ENCODE measurements at places on chromosomes 7 and 10. TPM values are rescaled to one million over a fixed set of nuclear protein-coding genes. Genes with fewer than 3 reads are reported as not detected.
A peak's percentile ranks its signal among the peaks of the same experiment; 100 is the strongest.

The LIPN gene
- total RNA-seq: not detected

The SPDYE6 gene
- not detected for total RNA-seq

The CHST12 gene
- total RNA-seq: 12.0 TPM

The HOXA2 gene
- total RNA-seq: not detected

The TAS2R41 gene
- 2.9 TPM for total RNA-seq

The GALNT17 gene
- total RNA-seq: 65.6 TPM

The INA gene
- total RNA-seq: 25.1 TPM

The GSTK1 gene
- total RNA-seq: 26.4 TPM

The PLEKHS1 gene
- total RNA-seq: not detected

The SLC26A3 gene
- total RNA-seq: not detected

- no peaks in the 10 kb centered on the region for H3K4me1 ChIP-seq
- peaks cover 7% of the 10 kb centered on the region for H3K36me3 ChIP-seq
- H3K27ac ChIP-seq: no peak overlapping the region
These were observed 218.8 kb downstream of the GPR158 start for GRCh38 chr10:25393621-25394020.

GRCh38 chr10:8042721-8043568 is 11.5 kb upstream of the GATA3 start:
- no peaks in the 10 kb centered on the region for H3K36me3 ChIP-seq
- H3K27me3 ChIP-seq: peaks cover 100% of the 10 kb centered on the region
- peak; percentile 58 for DNase-seq
- H3K27ac ChIP-seq: no peak overlapping the region
- H3K4me1 ChIP-seq: peaks cover 87% of the 10 kb centered on the region
- peak overlapping the region; percentile 56 for H3K4me3 ChIP-seq

DNA sequence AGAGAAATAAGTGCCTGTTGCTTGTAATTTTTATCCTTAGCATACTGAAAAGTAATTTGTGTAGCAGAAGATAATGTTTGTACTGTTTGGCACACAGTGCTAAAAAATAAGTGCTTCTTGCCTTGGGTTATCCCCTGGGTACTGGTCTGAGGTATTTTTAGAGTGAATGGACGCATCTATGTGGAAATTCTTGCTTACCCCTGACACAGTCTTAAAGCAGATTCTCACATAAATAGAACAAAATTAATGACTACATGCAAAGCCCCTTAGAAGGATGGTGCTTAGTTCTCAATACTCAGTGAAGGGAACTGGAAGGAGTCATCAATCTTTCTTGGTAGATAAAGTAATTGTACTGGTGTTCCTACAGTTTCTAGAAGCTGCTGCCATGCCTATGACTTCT is 548.6 kb downstream of the ARL4A start:
- H3K27ac ChIP-seq: no peak overlapping the region
- no peak for DNase-seq
- no peaks in the 10 kb centered on the region for H3K27me3 ChIP-seq
- H3K4me1 ChIP-seq: no peaks in the 10 kb centered on the region
- no peak overlapping the region for H3K4me3 ChIP-seq

- H3K27ac ChIP-seq: peak overlapping the region; percentile 28
- H3K4me1 ChIP-seq: peaks cover 55% of the 10 kb centered on the region
- peaks cover 94% of the 10 kb centered on the region for H3K27me3 ChIP-seq
- DNase-seq: peak; percentile 61
- H3K4me3 ChIP-seq: peak overlapping the region; percentile 75
These were observed 1.8 kb upstream of the GAD2 start for GRCh38 chr10:26214551-26215395.

DNA sequence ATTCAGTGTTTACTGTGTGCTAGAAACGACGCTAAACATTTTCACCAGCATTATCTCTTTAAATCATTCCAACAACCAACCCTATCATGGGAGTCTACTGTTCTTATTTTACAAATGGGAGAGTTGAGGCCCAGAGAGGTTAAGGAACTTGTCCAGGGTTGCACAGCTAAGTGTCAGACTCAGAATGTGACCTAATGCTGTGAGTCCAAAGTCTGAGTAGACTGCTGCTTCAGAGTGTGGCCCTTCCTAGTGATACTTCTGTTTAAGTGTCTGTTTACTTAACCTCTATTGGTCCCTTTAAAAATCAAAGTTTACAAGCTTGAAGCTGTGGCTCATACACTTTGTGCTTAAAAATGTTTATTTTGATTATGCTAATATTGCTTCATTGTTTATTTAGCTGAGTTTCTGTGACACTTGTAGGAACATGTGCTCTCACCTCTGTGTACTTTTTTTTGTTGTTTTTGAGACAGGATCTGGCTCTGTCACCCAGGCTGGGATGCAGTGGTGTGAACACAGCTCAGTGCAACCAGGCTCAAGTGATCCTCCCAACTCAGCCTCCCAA is 84.4 kb upstream of the SYPL1 start:
- no peak overlapping the region for H3K4me3 ChIP-seq
- no peak overlapping the region for H3K27ac ChIP-seq
- no peaks in the 10 kb centered on the region for H3K27me3 ChIP-seq
- no peaks in the 10 kb centered on the region for H3K36me3 ChIP-seq

GRCh38 chr10:47107007-47107747 is 192.8 kb upstream of the GDF10 start:
- H3K36me3 ChIP-seq: no peaks in the 10 kb centered on the region
- H3K27me3 ChIP-seq: no peaks in the 10 kb centered on the region
- DNase-seq: no peak
- no peak overlapping the region for H3K27ac ChIP-seq
- no peak overlapping the region for H3K4me3 ChIP-seq

- no peak overlapping the region for H3K27ac ChIP-seq
- H3K27me3 ChIP-seq: no peaks in the 10 kb centered on the region
- DNase-seq: no peak
- peaks cover 8% of the 10 kb centered on the region for H3K4me1 ChIP-seq
- no peak overlapping the region for H3K4me3 ChIP-seq
- H3K36me3 ChIP-seq: no peaks in the 10 kb centered on the region
These were observed 735.5 kb upstream of the AUTS2 start for GRCh38 chr7:68862736-68863135.

GRCh38 chr7:123211545-123211944 is 11.8 kb upstream of the SLC13A1 start:
- no peaks in the 10 kb centered on the region for H3K27me3 ChIP-seq
- H3K4me3 ChIP-seq: no peak overlapping the region
- H3K27ac ChIP-seq: no peak overlapping the region
- peaks cover 7% of the 10 kb centered on the region for H3K36me3 ChIP-seq

GRCh38 chr10:132539431-132539839 is 1.8 kb downstream of the INPP5A start:
- H3K36me3 ChIP-seq: no peaks in the 10 kb centered on the region
- peaks cover 10% of the 10 kb centered on the region for H3K27me3 ChIP-seq
- peaks cover 14% of the 10 kb centered on the region for H3K4me1 ChIP-seq
- no peak for DNase-seq

DNA sequence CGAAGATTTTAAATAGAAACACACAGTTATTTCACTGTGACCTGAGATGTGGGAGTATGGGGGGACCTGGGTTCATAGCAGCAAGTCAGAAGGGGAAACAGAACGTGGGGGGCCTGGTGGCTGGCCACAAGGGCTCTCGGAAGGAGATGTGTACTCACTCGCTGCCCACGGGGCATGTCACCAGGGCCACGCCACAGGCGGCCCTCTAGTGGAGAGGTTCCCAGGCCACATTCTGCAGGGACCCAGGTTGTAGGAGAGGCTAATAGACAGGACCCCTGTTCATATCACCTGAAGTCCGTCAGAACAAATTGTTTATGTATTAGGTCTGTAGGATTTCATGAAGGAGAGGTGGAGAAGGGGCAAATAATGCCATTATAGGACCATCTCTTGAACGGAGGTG is 25.1 kb upstream of the SVOPL start:
- H3K27me3 ChIP-seq: no peaks in the 10 kb centered on the region
- DNase-seq: peak; percentile 56
- H3K4me1 ChIP-seq: no peaks in the 10 kb centered on the region
- H3K4me3 ChIP-seq: no peak overlapping the region
- no peaks in the 10 kb centered on the region for H3K36me3 ChIP-seq

DNA sequence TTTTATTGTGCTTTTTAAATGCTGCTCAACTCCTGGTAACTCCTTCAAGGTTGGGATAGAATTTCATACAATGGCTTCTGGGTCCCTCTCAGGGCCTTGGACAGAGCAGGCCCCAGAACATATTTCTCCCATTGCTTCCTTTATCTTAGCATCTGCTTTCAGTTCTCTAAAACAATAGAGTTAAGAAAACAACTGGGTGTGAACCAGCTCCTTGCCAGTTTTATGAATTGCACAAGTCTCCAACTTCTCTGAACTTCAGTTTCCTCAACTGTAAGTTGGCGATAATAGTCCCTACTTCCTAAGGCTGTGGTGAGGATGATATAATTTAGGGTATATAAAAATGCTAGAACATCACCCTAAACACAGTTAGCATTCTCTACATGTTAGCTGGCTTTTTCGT is 77.0 kb upstream of the INHBA start:
- H3K4me1 ChIP-seq: no peaks in the 10 kb centered on the region
- no peak overlapping the region for H3K4me3 ChIP-seq
- no peaks in the 10 kb centered on the region for H3K36me3 ChIP-seq

GRCh38 chr7:28479507-28479947 is 67.2 kb downstream of the CREB5 start:
- H3K36me3 ChIP-seq: no peaks in the 10 kb centered on the region
- H3K27ac ChIP-seq: no peak overlapping the region
- DNase-seq: no peak
- H3K4me3 ChIP-seq: no peak overlapping the region

DNA sequence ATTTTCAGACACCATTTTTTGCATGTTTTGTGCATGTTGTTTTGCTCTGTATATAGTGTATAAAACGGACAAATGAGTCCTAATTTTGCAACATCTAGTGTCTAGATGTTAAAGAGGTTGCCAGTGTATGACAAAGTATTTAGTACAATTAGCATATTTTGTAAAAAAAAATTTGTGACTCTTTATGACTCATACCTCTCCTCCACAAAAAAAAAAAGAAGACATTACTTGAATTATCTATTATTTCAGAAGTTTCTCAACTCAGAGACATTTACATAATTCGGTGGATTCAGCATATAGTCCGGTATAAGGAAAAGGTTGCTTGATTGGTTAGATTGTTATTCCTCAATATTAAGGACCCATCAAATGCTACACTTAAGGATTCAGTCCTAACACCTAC is 26.0 kb downstream of the NUP42 start:
- peaks cover 5% of the 10 kb centered on the region for H3K27me3 ChIP-seq
- H3K4me1 ChIP-seq: peaks cover 10% of the 10 kb centered on the region
- no peak for DNase-seq
- no peak overlapping the region for H3K4me3 ChIP-seq
- no peak overlapping the region for H3K27ac ChIP-seq

DNA sequence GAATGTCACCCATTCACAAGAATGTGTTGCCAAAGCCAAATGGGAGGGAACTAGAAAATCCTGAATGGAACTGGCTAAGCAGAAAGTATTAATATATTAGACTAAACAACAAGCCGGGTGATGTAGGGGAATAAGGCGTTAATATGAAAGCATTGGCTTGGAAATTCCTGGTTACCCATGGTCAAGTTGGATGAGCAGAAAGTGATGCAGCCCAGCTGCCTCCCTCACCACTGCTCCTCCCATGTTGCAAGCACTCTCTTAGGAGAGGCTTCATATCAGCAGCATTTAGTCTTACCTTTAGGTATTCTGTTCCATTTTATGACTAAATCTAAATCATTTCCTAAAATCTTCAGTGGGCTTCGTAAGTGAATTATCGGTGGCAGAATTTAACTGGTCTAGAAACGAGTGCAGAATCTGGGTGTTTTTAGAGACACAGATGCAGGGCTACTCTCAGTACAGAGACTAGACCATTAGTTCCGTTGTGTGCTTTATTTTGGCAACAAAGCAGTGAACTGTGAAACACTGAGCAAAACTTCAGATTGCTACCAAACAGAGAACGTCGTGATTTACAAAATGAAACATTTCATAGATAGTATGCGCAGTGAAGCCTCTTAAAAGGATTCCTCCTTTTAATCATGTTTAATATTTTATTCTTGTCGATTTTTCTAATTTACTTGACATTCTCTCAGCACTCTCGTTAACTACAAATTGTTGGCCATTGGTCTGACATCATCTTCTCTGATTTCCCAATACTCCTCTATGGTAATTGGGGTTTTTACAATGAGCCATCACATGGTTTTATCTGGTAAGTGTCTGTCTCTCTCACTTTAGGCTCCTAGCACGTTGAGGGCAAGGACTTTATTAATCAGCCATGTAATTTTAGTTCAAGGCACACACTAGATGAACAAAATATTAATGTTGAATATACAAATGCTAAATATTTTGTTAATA is 22.0 kb upstream of the HGF start:
- H3K27ac ChIP-seq: no peak overlapping the region
- H3K4me1 ChIP-seq: peaks cover 8% of the 10 kb centered on the region
- no peak for DNase-seq
- no peaks in the 10 kb centered on the region for H3K27me3 ChIP-seq
- no peaks in the 10 kb centered on the region for H3K36me3 ChIP-seq
- H3K4me3 ChIP-seq: no peak overlapping the region

- H3K4me1 ChIP-seq: peaks cover 4% of the 10 kb centered on the region
- DNase-seq: peak; percentile 20
- H3K27me3 ChIP-seq: no peaks in the 10 kb centered on the region
- no peaks in the 10 kb centered on the region for H3K36me3 ChIP-seq
- H3K4me3 ChIP-seq: no peak overlapping the region
These were observed 33.4 kb upstream of the ABLIM1 start for GRCh38 chr10:114691442-114691941.

DNA sequence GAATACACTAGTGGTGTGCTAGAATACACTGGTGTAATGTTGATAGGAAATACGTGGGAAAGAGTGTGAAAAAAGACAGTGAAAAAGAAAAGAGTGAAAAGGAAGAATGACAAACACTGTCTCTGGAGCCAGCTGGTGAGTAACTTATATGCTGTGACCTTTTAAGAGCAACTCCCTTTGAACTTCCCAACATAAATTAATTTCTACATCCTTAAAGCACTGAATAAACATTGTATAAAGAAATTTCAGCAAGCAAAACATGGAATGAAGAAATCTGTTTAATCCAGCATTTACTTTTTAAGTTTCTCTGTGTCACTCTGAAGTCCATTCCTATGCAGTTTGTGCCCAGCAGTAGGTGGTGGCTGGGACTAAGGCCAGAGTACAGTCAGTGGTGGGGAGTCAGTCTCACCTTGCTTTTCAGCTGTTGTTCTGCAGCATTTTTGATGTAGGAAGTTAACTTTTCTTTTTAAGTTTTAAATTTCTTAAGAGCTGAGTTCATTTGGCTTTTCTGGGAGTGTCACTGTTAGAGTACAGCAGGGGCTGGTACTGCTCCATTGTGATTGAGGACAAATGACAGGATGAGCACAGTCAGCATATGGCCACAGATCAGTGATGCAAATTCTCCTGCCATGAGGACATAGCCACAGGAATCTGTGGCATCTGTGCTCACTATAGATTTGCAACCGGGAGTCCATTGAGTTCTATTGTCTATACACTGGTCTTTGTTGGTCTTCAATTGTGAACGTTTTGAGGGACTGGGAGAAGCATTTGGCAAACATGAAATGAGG is 321.8 kb downstream of the ZNF248 start:
- H3K27me3 ChIP-seq: no peaks in the 10 kb centered on the region
- H3K27ac ChIP-seq: no peak overlapping the region
- peaks cover 5% of the 10 kb centered on the region for H3K36me3 ChIP-seq
- DNase-seq: no peak

- no peaks in the 10 kb centered on the region for H3K36me3 ChIP-seq
- peaks cover 14% of the 10 kb centered on the region for H3K4me1 ChIP-seq
- no peak overlapping the region for H3K4me3 ChIP-seq
- peaks cover 45% of the 10 kb centered on the region for H3K27me3 ChIP-seq
These were observed 23.9 kb upstream of the HSPB1 start for GRCh38 chr7:76278540-76278939.
